ENCODE measurements at places on chromosomes 7 and 10.

- no peak for DNase-seq
These were observed 670.2 kb upstream of the SORCS1 start for GRCh38 chr10:107834706-107835105.

GRCh38 chr7:105010504-105011130 is 3.4 kb upstream of the KMT2E start:
- no peak for DNase-seq

- DNase-seq: no peak
These were observed 296.8 kb upstream of the ZMIZ1 start for GRCh38 chr10:78771808-78772455.

- DNase-seq: no peak
These were observed 144.9 kb upstream of the AHR start for GRCh38 chr7:17153536-17153935.

GRCh38 chr10:618229-618989 is 71.1 kb downstream of the DIP2C start:
- DNase-seq: no peak

- DNase-seq: no peak
These were observed 5.9 kb upstream of the PRSS58 start for GRCh38 chr7:142263598-142264380.

GRCh38 chr7:102236592-102237287 is 49.9 kb upstream of the SH2B2 start:
- DNase-seq: no peak

DNA sequence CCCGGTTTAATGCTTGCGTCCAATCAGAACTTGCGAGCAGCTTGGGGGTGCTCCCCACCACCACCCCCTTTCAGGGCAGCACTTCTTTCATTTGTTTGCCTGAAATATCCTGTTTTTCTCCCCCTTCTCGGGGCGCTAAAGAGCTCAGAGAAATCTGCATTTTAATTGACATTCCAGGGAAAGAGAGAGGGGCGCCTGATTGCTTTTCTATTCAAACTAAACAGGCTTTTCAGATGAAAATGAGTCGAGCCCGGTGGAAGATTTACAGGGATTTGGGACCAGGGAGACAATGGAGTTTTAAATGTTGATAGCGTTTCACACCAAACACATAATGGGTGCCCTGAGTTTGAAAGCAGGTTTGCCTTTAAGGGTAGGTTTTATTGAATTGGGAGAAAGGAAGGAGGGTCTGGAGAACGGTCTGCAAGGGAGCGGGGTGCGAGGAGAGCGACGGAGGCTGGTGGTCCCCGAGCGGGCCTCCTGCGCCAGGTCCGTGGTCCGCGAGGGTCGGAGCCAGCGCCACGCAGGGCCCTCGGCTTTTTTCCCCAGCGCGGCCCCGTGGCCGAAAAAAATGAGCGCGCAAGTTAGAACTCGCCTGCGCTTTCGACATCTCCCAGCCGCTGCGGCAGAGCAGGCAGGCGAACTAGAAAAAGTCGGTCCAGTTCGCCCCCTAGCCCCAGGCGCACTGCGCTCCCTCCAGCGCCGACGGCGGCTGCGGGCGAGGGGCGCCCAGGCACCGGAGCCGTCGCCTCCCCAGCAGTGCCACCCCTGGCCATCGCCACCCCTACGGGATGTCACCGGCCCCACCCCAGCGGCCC is 1.3 kb downstream of the FGFR2 start:
- DNase-seq: no peak

GRCh38 chr7:35680403-35681013 is 14.4 kb downstream of the HERPUD2 start:
- no peak for DNase-seq

GRCh38 chr10:87619705-87620104 is 40.0 kb upstream of the PAPSS2 start:
- no peak for DNase-seq

All from stimulated activated CD8-positive, alpha-beta memory T cell treated with anti-CD3 and anti-CD28 coated beads, Interleukin-2, amount 100 ng/mL, for 1 hour (primary cell).